OCI-LY7 (cell line): ENCODE measurements at places on chromosomes 5 and 9. TPM values are rescaled to one million over a fixed set of nuclear protein-coding genes. Genes with fewer than 3 reads are reported as not detected.

DNA sequence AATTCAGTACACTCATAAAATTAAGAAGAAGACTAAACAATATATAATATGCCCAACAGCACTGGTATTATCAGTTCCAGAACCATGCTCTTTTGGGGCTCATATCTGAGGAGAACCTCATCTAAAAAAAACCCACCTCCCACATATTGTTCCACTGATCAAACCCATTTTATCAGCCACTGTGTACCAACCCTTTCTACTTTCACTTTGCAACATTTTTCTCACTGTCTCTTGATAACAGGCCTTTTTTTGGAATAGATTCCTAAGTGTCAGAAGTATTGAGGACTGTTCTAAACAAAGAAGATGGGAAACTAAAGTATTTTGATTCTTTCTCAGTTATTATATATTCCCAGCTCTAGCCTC, 173.2 kb downstream of the GABRB2 start:
- DNase-seq: no peak

DNA sequence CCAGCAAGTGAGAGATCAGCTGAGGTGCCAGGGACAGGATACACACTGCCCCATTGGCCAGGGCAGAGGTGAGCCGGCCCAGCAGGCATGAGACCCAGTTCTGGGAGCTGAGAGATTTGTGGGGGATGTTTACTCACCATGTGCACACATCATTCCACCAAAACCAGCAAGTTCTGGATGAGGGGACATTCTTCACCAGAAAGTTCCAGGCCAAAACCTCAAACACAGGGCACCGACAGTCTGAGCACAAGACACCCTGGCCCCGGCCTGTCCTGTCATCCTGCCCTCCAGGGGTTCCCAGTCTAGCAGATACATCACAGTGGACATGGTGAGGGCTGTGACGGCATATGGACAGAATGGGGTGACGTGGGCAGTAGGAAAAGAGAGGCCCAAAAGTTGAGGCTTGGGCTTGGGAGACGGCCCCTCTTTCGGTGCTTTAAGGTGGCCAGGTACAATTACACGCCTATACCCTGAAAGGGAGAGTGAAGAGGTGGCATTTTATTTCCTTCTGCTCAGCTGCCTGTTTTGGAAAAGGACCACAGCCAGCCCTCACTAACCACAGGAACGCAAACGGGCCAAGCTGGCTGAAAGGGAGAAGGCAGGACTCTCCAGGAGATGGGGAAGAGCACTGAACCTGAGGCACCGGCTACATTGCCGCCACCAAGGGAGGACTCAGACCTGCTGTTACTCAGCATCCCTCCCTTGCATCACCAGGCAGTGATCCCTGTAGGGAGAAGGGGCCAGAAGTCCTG, 64.0 kb downstream of the SHB start:
- no peak for DNase-seq

- DNase-seq: no peak
Measured at GRCh38 chr9:36837431-36838405, 196.3 kb downstream of the PAX5 start.

DNA sequence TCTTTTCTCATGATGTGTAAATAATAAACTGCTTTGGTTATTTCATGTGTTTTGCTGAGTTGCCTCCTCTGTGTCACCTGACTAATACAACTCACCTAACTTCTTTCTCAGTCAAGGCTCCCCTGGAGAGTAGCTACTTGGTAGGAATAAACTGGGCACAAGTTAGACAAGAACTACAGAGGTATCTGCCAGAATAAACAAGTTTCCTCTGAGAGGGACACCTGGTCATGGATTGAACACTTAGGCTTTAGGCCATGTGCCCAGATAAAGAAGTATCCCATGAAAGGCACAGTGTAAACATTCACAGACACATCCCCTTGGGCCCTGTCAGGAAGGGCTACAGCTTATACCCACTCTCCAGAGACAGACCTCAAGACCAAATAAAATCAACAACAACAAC, 532.5 kb downstream of the KIF4B start:
- no peak for DNase-seq

DNA sequence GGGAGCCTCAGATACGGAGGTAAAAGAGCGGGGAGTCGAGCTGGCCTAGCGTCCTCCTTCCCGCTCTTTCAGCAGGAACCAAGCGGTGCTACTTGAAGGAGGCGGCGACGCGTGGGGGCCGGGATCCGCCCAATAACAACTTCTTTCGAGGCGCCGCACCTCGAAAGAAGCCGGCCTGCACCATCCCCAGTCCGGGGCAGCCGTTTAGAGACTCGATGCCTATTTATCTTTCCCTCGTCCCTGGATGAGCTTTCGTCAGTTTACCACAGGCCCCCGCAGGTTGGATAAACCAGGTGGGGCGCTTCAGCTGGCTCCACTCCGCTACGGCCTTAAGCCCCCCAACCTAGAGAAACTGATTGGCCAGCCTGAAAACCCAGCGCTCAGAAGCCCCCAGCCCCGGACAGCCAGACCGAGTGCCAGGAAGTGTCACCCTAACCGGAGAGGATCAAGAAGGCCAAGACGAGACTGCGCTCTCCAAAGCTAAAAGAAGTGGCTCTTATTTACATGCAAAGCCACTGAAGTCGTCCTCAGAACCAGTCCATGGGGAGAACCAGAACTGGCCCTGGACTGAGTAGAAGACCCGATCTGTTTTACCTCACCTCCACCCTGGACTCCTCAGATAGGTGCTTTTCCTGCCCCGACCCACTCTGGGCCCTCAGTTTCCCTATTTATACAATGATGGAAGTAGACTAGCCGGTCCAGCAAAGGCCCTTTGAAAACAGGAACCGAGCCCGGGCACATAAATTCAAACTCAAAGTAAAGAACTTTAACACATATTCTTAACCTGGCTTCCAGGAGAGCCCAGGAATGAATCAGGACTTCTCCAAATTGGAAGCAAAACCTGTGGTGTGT, 1.4 kb downstream of the HAND1 start:
- DNase-seq: no peak

DNA sequence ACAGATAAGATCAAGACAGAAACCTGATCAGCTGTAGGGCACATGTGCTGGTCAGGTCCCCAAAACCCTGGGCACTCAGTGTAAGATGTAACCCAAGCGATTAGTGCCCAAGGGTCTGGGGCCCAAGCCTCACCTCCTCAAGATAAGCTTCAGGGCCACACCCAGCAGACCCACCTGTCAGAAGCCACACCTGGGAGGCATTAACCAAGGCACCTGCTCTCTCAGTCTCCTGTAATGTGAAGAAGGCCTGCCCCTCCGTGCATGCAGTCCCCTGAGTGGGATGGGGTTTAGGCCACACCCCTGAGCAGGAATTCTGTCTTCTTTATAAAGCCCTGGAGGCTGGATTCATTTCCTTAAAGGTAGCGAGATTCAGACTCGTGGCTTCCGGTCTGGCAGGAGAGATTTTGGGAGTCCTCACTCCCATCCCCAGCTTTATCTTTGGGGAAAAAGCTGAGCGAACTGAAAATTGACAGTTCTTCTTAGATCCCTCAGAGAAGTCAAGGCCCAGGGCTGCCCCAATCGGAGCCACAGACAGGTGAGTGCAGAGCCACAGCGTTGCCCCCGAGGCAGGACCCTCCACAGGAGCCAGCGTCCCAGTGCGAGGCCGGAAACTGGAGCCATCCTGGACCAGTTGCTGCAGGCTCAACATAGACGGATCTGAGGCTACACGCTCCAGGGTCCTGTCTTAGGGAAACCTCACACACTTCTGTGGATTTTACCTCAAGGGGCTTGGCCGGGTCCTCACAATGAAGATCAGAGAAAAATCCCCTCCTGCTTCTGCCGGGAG, 357.6 kb upstream of the IRX4 start:
- DNase-seq: no peak

DNA sequence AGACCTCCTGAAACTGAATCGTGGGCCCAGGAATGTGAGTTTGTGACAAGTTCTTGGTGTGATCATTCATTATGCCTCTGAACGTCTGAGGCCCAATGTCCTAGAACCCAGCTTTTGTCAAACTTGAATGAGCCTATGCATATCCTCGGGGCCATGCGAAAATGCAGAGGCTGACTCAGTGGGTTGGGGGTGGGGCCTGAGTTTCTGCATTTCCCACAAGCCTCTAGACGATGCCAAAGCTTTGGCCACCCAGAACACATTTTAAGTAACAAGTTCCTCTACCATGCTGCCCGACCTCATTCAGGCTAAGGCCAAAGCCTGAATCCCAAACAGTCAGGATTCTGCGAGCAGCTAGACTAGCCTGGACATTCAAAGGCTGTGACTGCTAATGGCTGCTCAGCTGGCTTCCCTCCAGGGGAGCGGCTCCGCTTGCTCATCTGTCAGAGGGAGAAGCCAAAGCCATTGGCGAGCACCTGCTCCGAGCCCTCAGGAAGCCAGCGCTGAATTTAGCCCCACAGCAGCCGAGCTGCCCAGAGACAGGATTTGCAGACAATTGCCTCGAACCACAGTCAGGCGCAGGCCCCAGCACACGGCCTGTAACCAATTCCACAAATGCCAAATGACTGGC, 177.5 kb downstream of the ZDHHC21 start:
- no peak for DNase-seq

DNA sequence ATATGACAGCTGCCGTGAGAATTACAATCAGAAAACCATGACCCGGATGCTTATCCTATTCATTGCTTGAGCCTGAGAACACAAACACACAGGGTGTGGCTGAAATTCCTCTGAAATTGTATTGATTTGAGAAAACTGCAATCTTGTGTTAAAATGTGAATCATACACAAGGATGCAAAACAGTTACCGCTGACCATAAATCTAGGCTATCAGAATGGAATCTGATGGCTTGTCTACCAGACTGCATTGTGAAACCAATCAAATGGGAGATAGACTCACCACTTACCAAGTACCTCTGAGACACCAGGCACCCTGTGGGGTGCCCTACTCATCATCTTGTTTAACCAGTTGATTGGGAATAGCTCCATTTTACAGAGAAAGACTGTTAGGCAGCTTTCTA, 188.7 kb upstream of the MSX2 start:
- no peak for DNase-seq

DNA sequence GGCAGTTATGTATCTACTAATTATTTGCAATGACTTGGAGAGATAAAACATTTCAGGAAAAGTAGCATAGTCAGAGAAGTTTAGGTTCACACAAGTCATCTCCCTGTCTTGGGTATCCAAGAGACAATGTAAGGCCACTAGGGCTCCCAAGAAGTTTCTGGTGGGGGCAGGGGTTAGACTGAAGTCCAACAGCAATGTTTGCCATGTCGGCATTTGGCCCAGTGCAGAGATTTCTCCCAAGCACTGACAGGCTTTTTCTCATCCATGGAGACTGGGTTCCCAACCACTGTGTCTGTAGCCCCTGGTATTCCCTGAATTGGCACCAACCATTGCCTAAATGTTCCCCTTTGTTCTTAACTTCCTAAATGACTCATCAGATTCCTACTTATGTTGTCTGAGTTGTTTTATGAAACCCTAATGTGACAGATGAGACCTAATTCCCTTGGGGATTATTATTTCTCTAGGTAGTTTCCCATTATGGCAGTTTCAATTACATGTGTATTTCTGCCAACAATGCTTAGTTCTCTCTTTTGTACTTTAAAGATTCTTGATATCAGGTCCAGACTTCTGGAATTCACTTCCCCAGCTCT, 103.6 kb upstream of the EGFLAM start:
- no peak for DNase-seq

DNA sequence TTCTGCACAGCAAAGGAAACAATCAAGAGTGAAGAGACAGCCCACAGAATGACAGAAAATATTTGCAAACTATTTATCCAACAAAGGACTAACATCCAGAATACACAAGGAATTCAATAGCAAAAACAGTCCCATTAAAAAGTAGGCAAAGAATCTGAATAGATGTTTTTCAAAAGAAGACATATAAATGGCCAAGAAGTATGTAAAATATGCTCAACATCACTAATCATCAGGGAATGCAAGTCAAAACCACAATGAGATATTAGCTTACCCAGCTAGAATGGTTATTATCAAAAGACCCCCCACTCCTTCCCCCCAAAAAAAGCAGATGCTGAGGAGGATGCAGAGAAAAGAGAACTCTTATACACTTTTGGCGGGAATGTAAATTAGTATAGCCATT, 13.4 kb upstream of the OR13C8 start:
- no peak for DNase-seq

GRCh38 chr5:83507431-83507830, 35.9 kb downstream of the VCAN start:
- DNase-seq: no peak

GRCh38 chr5:74587890-74588289, 52.6 kb downstream of the ENC1 start:
- DNase-seq: no peak

DNA sequence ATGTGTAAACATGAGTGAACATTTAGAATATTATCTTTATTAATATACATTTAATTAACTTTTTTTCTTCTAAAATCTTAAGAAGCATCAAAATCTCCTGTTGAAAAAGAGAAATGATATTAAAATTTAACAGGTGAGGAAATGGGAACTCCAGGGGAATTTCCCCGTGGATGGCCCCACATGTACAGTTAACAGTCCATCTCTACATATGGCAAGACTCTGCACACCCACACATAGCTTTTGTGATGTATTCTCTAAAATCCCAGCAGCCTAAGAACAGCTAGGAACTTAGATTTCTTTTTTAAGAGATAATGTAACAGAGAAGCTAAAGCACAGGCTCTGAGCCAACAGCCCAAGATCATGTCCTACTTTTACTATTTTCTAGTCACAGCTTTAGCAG, 556.3 kb upstream of the RGMB start:
- DNase-seq: no peak

DNA sequence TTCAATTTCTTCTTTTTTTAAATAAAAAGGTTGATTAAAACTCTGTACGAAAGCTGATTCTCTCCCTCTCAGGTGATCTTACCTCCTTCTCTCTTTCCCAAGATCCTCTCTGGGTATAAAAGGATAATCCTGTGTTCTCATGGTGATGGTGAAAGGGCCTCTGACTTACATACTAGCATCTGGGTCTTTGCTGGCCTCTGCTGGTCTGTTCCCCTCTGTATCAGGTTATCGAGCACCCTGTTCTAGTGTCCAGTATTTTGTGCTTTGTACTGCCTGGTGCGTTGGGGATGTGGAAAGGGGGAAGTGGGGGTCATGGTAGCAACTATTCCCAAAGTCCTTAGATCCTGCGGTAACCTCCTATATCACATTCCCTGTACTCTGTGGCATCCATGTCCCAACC, 328.9 kb downstream of the NR2F1-AS1 start:
- no peak for DNase-seq

GRCh38 chr5:36581070-36581469, 25.3 kb upstream of the SLC1A3 start:
- DNase-seq: no peak

DNA sequence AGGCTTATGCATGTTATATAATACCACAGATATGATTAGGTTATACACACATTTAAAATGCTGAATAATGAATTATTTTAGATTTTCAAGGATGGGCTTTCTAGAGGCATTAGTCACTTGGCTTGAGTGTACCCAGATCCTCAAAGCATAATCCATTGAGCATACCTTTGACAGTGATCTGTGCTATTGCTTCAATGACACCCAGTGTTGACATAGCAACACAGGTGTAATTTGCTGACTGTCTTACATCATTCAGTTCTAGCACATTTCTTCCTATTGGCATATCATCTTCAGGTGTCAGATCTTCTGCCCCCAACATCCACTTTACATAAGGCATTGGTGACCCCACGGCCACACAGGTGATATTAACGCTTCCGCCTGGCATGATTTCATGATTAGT, 721.5 kb upstream of the DMAC1 start:
- DNase-seq: no peak

Gene CRB2
- 2.6 and 3.4 TPM in 2 replicates for total RNA-seq

Gene CYSRT1
- 2.9 and 3.7 TPM in 2 replicates for total RNA-seq

Gene FRMD3
- total RNA-seq: 0.48 and 0.65 TPM in 2 replicates

Gene KCNT1
- not detected in 2 replicates for total RNA-seq

Gene TRPM6
- not detected in 2 replicates for total RNA-seq

Gene C7
- not detected in 2 replicates for total RNA-seq

Gene APBA1
- total RNA-seq: not detected in 2 replicates

Gene IFNA6
- total RNA-seq: not detected in 2 replicates

Gene TMEM252
- total RNA-seq: not detected in 2 replicates
